ENCODE measurements at places on chromosomes 11 and 22. TPM values are rescaled to one million over a fixed set of nuclear protein-coding genes. Genes with fewer than 3 reads are reported as not detected.
A peak's percentile ranks its signal among the peaks of the same experiment; 100 is the strongest.

- no peak overlapping the region for H3K27ac ChIP-seq
- no peak overlapping the region for H3K4me3 ChIP-seq
- no peaks in the 10 kb centered on the region for H3K4me1 ChIP-seq
Measured at GRCh38 chr11:114348200-114349191, 51.8 kb downstream of the C11orf71 start.

DNA sequence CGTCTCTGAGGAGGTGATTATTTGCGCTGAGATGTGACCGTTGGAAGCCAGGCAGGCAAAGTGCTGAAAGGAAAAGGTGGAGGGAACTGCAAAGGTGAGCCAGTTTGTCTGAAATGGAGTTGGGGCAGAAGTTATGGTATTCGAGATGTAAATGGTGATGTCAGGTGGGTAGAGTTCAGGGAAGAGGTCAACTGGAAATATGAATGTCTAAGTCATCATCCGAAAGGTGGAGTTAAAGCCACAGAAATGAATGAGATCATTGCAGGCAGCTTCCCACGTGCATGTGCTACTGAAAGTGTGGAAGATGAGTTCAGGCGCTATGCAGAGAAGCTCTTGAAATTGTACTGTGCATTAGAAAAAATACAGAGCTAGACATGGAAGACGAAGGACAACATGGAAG lies 2.2 kb upstream of the BPIFC start:
- H3K27me3 ChIP-seq = peaks cover 48% of the 10 kb centered on the region
- no peak for DNase-seq
- no peaks in the 10 kb centered on the region for H3K36me3 ChIP-seq

DNA sequence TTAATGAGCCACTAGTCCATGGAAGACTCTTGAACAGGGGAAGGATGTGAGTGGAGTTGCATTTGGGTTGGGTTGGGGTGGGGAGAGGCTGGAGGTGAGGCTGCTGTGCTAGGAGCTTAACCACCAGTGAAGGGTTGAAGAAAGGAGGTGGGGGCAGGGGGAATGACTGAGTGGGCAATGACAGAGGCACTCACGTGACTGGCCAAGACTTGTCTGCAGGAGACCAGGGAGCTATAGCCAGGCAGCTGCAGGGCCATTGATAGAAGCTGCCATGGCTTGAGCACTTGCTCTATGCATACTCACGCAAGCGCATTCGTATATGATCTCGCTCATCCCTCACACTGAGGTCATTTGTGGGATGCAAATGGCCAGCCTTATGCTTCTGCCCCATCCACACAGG lies 4.0 kb downstream of the LMO2 start:
- no peaks in the 10 kb centered on the region for H3K36me3 ChIP-seq
- no peak overlapping the region for H3K27ac ChIP-seq
- peaks cover 39% of the 10 kb centered on the region for H3K4me1 ChIP-seq
- H3K4me3 ChIP-seq = no peak overlapping the region

DNA sequence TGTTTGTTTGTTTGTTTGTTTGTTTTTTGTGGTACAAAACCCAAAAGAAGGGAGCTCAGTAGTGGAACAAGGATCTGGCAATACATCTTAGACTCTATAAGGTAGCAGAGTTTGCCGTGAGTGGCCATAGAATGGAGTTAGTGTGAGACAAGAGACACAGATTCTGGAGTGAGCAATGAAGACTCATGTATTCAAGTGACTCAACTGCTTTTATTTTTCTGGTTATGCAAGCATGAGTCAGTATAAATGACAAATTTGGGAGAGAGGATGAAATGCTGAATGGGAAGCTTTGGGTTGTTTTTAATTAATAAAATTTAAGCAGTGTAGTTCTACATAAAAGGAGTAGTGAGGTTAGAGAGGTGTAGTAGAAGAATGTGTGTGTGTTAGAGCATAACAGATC lies 143.6 kb upstream of the ANO5 start:
- no peaks in the 10 kb centered on the region for H3K36me3 ChIP-seq
- H3K4me3 ChIP-seq = no peak overlapping the region
- DNase-seq = no peak

KCNJ11 gene
- total RNA-seq = 7.2 TPM

- H3K4me3 ChIP-seq = no peak overlapping the region
- H3K27me3 ChIP-seq = no peaks in the 10 kb centered on the region
- no peak for DNase-seq
- H3K4me1 ChIP-seq = no peaks in the 10 kb centered on the region
- H3K36me3 ChIP-seq = no peaks in the 10 kb centered on the region
Measured at GRCh38 chr22:44884562-44884961, 125.2 kb downstream of the PHF21B start.

GRCh38 chr11:75532200-75533048 lies 6.7 kb upstream of the GDPD5 start:
- no peaks in the 10 kb centered on the region for H3K4me1 ChIP-seq
- no peaks in the 10 kb centered on the region for H3K27me3 ChIP-seq

DNA sequence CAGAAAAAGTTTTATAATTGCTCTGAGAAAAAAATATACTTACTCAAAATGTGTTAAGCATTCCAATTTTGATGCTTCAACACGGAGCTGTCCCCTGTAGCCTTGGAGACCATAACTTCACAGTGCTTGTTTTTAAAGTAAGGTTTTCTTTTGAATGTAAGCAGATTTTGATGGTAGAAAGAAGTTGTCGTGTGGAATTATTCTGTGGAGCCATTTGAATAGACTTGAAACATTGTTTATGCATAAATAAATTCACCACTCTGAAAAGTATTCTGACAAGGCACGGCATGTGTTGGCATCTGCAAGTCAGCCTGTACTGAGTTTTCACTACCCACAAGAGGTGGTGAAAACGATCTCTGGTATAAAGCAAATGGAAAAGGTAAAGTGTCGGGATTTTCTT lies 115.5 kb downstream of the UVRAG start:
- no peak overlapping the region for H3K27ac ChIP-seq
- no peaks in the 10 kb centered on the region for H3K36me3 ChIP-seq
- H3K27me3 ChIP-seq = no peaks in the 10 kb centered on the region
- DNase-seq = no peak

TMEM191B gene
- total RNA-seq = 2.8 TPM

KCTD14 gene
- 17.7 TPM for total RNA-seq

DNA sequence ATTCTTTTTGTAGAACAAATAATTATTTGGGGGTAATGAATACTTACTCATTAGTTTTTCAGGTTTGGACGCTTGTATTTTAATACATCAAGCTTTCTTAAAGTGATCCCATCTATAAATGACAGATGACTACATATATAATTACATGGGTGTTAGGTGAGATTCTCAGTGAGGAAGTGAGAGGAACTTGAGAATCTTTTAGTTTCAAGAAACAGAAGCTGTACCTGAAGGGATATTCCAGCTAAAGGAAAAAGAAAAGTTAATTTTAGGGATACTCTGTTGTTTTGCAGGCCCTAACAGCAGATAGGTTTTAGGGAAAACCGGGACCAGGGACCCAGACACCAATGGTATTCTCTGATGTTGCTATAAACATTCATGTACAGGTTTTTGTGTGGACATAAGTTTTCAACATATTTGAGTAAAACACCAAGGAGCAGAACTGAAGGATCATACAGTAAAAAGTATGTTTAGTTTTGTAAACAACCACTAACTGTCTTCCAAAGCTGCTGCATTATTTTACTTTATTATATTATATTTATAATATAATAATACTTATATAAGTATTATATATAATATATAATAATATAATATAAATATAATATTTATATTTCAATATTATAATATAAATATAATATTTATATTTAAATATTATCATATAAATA lies 24.1 kb upstream of the PHOX2A start:
- DNase-seq = no peak
- no peaks in the 10 kb centered on the region for H3K4me1 ChIP-seq
- no peak overlapping the region for H3K27ac ChIP-seq
- H3K36me3 ChIP-seq = no peaks in the 10 kb centered on the region

DNA sequence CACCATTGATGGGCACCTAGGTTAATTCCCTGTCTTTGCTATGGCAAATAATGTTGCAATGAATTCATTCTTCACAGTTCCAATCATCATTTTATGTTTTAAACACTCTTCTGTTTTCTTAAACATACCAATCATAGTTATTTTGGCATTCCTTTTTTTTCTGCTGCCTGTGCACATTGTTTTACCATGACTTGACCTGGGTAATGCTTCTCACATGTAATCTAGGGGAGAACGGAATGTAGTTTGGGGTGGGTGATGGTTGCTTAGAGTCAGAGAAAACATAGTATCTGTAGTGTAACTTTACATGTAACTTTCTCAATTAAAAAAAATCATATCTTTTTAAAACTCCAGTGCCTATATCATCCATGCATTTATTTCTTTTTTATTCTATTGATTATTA lies 1945.3 kb upstream of the RAG2 start:
- H3K36me3 ChIP-seq = no peaks in the 10 kb centered on the region
- H3K27me3 ChIP-seq = no peaks in the 10 kb centered on the region
- no peak overlapping the region for H3K27ac ChIP-seq
- H3K4me3 ChIP-seq = no peak overlapping the region
- no peak for DNase-seq
- H3K4me1 ChIP-seq = no peaks in the 10 kb centered on the region

- no peak overlapping the region for H3K27ac ChIP-seq
- H3K4me3 ChIP-seq = no peak overlapping the region
- no peak for DNase-seq
Measured at GRCh38 chr22:48860557-48860956, 967.1 kb downstream of the BRD1 start.

DNA sequence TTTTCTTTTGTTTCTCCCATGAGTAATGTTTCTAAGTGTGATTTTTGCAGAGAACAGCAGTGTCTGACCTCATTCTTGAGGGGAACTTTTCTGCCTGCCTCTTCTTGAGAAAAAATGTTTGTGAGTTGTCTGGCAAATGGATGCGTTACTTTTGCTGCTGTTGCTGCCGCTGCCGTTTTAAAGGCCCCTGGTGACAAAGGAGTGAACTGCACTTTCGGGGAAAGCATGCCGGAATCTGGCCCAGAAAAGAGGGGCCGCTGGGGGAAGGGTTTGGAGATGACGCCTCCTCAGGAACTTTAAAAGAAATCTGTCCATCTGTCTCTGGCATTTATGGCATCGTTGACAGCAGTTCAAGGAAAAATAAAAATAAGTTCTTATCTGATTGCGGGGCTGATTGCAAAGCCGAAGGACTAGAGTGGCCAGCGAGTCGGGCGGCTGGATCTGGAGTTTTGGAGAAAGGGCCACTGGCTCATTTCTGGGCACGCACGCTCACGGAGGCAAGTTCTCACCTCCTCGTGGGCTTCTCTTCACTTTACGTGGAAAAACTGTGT lies 16.5 kb downstream of the ZBTB16 start:
- no peaks in the 10 kb centered on the region for H3K27me3 ChIP-seq
- H3K4me3 ChIP-seq = no peak overlapping the region
- H3K36me3 ChIP-seq = peaks cover 16% of the 10 kb centered on the region
- H3K27ac ChIP-seq = no peak overlapping the region
- peaks cover 62% of the 10 kb centered on the region for H3K4me1 ChIP-seq
- peak; percentile 76 for DNase-seq

DEUP1 gene
- total RNA-seq = 0.34 TPM

DNA sequence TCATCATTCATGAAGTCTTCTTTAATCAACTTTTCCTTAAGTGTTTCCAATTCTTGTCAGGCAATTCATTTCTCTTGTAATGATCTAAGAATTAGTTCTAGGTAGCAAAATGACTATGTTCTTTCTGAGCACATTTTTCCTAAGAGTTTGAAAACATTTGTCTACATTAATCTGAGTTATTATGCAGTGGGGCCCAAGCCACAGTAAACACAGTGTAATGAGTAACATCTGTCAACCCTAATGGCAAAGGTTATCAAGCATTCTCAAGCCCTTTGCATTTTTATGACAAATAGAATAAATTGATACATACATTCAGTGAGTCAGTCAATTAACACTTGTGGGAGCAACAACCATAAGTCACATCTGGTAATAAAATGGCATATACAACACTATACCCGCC lies 106.7 kb upstream of the ZC3H12C start:
- no peak overlapping the region for H3K27ac ChIP-seq
- H3K36me3 ChIP-seq = no peaks in the 10 kb centered on the region
- DNase-seq = no peak
- H3K4me1 ChIP-seq = no peaks in the 10 kb centered on the region

DNA sequence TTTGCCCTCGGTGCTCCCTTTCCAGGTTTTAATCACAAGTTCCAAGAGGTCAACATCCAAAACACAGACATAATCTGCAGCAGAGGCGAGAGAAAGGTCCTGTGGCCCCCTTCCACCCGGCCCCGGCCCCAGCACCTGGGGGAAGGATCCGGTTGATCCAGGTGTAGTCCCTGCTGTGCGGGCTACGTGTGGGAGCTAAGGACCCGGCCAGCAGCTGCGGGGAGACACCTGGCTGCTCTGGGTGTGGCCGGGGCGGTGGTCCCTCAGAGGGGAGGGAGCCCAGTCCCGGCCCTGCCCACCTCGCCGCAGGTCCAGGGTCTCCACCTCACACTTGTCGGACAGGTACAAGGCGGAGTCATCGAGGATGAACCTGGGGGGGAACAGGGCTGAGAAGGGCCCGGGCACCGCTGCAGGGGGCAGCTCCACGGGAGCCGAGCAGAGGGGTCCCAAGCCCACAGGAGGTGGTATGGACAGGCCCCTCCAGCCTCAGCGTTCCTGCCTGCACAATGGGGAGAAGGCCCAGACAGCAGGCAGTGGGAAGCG lies 13.6 kb downstream of the ATG2A start:
- no peak for DNase-seq
- no peak overlapping the region for H3K4me3 ChIP-seq
- H3K27ac ChIP-seq = no peak overlapping the region
- H3K27me3 ChIP-seq = no peaks in the 10 kb centered on the region

GRCh38 chr11:2741006-2741376 lies 41.2 kb upstream of the KCNQ1OT1 start:
- H3K4me1 ChIP-seq = no peaks in the 10 kb centered on the region
- no peak overlapping the region for H3K4me3 ChIP-seq
- H3K27me3 ChIP-seq = no peaks in the 10 kb centered on the region

KRTAP5-1 gene
- total RNA-seq = not detected

CCDC116 gene
- 1.1 TPM for total RNA-seq

DNA sequence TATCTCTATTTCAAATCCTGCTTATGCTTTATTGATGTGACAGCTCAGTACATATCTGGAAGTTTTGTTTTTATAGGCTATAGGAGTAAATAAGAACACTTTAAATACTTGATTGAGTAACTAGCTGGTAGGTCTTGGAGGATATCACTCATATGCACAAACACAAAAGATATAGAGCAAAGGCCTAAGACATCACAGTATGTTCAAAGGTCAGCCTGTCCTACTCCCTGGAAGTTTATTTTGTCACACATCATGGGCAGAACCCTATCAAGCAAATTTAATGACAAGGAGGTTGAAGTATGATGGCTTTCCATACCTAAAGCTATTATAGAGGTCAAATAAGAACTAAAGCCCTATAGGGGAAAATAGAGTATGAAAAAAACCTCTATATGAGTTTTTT lies 70.0 kb upstream of the MS4A8 start:
- no peak overlapping the region for H3K4me3 ChIP-seq
- no peaks in the 10 kb centered on the region for H3K4me1 ChIP-seq
- no peaks in the 10 kb centered on the region for H3K36me3 ChIP-seq
- no peaks in the 10 kb centered on the region for H3K27me3 ChIP-seq
- no peak for DNase-seq
- H3K27ac ChIP-seq = no peak overlapping the region
